GM03348 (cell line): ENCODE measurements at places on chromosomes 6 and 20.

GRCh38 chr6:125906158-125906998 is 50.2 kb upstream of the HINT3 start:
- peak; percentile 36 for DNase-seq

DNA sequence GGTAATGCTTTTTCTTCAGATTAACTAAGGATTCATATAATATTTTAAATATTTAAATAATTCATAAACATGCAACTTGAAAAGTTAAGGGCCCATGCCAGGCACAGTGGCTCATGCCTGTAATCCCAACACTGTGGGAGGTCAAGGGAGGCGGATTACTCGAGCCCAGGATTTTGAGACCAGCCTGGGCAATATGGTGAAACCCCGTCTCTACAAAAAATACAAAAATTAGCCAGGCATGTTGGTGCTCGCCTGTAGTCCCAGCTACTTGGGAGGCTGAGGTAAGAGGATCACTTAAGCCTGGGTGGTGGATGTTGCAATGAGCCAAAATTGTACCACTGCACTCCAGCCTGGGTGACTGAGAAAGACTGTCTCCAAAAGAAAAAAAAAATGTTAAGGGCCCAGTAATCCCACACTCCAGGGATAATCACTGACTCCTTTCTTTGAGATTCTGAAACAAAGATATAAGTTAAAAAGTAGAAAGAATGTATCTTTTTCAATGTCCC is 7.9 kb upstream of the RIN2 start:
- DNase-seq, result no peak

GRCh38 chr6:119147101-119148053 is 68.9 kb upstream of the FAM184A start:
- peak; percentile 89 for DNase-seq

GRCh38 chr6:56482525-56482924 is 160.2 kb downstream of the DST start:
- no peak for DNase-seq

- no peak for DNase-seq
Observed at GRCh38 chr6:139640448-139640847, 266.0 kb upstream of the CITED2 start.

DNA sequence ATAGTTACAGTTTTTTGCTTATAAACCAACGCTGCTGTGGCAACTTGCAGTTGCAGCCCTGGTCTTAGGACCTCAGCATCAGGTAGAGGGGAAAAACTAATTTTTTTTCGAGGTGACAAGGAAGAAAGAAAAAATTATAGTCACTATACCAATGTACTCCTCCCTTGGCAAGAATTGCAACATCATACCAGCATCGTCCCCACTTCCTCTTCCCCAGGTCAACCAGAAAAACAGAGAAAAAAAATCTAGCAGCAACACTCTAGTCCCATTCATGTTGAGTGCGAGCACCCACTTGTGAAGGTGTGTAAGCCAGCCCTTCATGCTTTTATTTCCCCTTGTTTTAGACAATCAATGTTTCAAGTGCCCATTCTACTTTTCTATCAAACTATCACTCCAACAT is 13.1 kb upstream of the DCBLD1 start:
- no peak for DNase-seq
